Cerebellar cortex (tissue), 1 donor: ENCODE measurements at places on chromosomes 5 and 9.

- no peak for DNase-seq
Observed at GRCh38 chr5:54148067-54148845, 162.1 kb downstream of the ARL15 start.

DNA sequence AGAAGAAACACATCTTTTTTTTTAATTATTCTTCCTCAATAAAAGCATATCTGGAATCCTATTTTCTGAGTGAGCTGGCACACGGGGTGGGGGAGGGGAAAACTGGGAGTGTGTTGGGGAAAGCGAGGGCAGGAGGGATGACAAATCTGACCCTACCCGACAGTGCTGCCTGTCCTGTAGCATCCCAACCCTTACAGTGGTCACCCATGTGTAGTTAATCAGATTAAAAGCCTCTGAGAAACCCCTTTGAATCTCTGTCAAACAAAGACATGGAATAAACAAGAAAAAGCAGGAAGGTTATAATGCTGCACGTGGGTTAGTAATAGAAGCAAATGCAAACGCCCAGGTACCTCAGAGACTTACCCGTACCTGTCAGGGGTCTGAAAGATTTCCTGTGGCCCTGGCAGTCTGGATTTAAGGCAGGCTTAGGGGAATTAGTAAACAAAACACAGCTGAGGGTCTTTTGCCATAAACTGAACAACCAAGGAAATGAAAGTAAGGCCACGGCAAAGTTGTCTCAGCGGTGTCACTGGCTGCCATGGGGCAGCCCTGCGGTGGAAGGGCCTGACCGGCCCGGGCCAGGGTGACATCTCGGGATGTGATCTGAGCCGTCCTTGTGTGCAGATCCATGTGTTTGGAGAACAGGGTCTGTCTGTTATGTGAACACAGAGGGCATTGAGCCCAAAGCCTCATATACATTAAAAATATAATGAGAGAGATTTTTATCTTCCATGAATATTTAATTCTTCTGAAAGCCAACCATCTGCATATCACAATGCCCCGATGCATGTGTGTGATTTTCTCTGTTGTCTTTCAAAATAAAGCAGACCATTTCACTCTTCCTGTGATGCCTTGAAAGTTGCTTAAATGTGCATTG is 308.2 kb downstream of the ZNF608 start:
- no peak for DNase-seq

DNA sequence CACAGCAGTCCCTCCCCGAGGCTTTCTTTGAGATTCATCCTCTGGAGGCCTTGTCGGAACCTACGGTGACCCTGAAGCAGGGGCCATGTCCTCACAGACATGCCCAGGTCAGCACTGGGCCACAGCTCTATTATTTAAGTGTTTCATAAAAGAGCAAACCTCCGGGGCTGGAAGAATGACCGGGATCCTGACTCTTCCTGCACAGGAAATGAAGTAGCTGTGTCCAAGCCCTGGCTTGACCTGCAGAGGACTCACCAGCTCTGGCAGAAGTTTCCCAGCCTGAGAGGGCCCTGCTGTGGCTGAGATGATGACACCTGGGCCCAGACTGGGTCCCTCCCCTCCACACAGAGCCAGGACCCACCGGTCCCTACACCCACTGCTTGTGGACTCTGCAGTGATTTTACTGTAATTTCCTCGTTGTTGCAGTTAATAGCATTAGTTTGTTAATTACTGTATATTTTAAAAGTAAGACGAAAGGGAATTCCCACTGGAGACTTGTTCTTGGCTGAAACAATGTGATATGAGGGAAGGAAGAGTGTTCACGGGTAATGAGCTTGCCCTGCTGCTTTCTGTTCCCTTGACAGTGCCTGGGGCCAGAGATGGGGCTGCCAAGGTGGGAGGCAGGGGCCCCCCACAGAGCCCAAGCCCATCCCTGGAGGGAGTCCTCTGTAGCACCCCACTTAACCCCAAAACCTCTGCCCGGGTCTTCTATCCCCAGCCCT is 72.2 kb downstream of the PCDH1 start:
- DNase-seq = no peak

DNA sequence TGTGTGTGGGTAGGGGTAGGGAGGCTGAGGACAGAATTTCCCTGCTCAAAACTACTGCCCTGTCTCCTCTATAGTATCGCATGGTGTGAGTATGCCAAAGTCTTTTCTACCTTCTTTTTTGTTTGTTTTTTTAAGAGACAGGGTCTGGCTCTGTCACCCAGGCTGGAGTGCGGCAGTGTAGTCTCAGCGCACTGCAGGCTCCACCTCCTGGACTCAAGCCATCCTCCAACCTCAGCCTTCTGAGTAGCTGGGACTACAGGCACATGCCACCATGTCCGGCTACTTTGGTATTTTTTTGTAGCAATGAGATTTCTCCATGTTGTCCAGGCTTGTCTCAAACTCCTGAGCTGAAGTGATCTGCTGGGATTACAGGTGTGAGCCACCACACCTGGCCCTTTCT is 2.5 kb downstream of the SRP19 start:
- no peak for DNase-seq

DNA sequence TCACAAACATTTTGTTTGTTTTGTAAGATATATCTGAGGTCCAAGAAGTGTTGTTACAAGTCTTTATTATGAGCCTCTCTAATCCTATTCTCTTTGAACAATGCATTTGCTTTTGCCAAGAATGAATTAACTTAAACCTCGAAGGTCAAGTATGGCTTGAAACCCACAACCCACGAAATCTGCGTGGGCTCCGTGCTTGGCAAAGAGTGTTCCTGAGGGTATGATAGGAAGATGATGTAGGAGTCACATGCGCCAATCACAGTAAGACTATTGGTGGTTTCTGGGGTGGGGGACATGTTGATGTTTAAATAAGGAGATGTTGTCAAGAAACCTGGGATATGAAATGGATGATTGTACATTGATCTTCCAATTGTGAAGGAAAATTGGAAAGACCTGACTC is 330.8 kb upstream of the RFX3 start:
- DNase-seq = no peak
